NCI-H446 treated with DMSO at 0.1 percent for 48 hours (cell line): ENCODE measurements at places on chromosomes 13 and 19.

- no peak for DNase-seq
These were observed 22.9 kb upstream of the ZNF507 start for GRCh38 chr19:32322541-32322940.

GRCh38 chr19:15759962-15760565 is 22.3 kb downstream of the OR10H3 start:
- no peak for DNase-seq

GRCh38 chr19:47107202-47107952 is 6.2 kb downstream of the ZC3H4 start:
- DNase-seq: no peak

DNA sequence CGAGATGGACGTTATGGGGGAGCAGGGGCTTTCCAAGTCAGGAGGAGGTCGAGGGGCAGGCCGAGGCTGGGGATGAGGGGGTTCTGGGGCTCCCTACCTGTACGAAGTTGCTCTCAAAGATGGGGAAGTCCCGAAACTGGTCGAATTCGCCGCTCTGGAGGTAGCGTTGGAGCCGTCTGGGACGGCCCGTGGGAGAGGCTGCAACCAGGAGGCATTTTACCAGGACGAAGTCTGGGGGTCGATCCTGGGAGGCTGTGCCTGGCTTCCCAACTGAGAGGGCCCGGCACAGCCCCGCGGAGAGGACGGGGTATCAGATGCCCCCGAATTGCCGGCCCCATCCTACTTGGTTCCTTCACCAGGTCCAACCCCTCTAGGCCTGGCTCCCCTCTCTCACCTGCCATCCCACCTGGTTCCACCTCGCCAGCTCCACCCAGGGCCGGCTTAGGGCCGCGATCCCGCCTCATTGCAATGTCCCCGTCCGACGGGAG is 527 bp upstream of the EMC10 start:
- no peak for DNase-seq

- DNase-seq: no peak
These were observed 1.1 kb upstream of the PPP1R12C start for GRCh38 chr19:55118401-55118991.
